ENCODE measurements at places on chromosomes 3 and 15. TPM values are rescaled to one million over a fixed set of nuclear protein-coding genes. Genes with fewer than 3 reads are reported as not detected.

DNA sequence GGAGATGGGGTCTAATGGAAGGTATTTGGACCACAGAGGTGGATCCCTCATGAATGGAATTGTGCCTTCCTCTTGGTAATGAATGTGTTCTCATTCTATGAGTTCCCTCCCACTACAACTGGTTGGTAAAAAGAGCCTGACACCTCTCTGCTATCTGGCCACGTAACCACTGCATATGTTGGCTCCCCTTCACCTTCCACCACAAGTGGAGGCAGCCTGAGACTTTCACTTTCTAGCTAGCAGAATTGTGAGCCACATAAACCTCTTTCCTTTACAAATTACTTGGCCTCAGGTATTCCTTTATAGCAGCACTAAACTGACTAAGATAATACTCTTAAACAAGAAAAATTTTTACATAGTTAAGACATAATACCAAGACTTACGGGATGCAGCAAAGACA, 155.3 kb downstream of the NR1I2 start:
- DNase-seq: no peak

GRCh38 chr15:75131269-75131643, 70.4 kb upstream of the C15orf39 start:
- no peak for DNase-seq

GRCh38 chr3:104941785-104942184, 424.9 kb upstream of the ALCAM start:
- DNase-seq: no peak

- DNase-seq: no peak
Observed at GRCh38 chr15:49279521-49280456, 109.7 kb downstream of the GALK2 start.

- no peak for DNase-seq
Observed at GRCh38 chr15:101521069-101521468, 31.6 kb upstream of the PCSK6 start.

GRCh38 chr3:60424942-60425341, 826.3 kb downstream of the FHIT start:
- no peak for DNase-seq

GRCh38 chr3:52004163-52004787, 8.6 kb upstream of the RPL29 start:
- DNase-seq: peak; percentile 78

- DNase-seq: no peak
Observed at GRCh38 chr3:18379647-18380046, 45.5 kb downstream of the SATB1 start.

GRCh38 chr3:134527037-134527436, 41.2 kb downstream of the CEP63 start:
- no peak for DNase-seq

- no peak for DNase-seq
Observed at GRCh38 chr3:152899306-152899705, 64.4 kb downstream of the P2RY1 start.

GRCh38 chr15:69502470-69503045, 49.9 kb downstream of the RPLP1 start:
- no peak for DNase-seq

- DNase-seq: no peak
Observed at GRCh38 chr3:23474580-23475357, 271.6 kb downstream of the UBE2E2 start.

DNA sequence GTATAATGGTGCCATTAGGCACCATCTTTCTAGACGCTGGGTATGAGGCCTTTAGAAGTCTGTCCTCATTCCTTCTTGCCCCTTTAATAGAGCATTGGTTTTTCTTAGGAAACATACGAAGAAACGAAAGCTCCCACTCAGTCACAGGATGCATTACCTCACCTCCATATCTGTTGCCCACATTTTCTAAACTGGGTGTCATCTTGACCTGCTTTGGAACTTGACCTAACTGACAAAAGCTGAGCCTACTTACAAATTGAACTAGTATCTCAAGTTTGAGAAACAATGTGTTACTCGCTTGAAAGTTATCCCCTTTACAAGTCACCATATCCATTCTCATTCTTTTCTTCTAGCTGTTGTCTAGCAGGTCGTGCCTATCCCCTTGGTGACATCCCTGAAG, 102.7 kb downstream of the VPS8 start:
- no peak for DNase-seq

DNA sequence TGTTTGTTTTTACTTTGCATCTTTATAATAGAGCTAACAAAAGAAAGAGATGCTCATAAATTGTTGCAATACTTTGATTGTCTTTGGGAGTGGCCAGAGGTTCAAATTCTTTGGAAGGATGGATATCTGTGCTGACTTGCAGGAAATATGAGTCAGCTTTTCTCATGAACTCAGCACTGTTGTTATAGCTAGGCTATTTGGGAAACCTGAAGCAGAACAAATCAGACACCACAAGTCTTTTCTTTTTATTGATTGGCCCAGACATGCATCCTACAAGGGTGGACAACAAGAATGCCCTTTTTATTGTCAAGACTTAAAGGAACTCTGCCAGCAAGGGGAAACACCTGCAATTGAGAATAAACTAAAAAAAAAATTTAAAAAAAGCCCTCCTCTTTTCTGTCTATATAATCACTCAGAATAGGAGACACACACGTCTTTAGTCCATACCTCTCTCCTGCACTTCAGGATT, 4.6 kb upstream of the DENND4A start:
- DNase-seq: no peak

DNA sequence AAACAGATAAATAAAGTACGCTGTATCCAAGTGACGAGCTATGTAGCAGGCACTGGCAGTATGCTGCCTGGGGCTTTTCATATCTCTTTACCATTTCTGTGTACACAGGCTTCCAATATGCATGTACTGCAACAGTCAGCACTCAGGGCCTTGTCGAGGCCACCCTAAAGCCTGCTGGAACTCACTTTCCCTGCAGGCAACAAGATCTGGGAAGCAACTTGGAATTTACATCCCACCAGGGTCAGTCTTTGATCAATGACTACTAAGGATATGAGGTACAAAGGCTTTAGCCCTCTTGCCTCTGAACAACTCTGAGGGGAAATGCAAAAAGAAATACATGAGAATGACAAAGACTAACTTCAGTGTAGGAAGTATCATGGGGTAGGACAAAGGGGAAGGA, 101.8 kb upstream of the ARL6 start:
- no peak for DNase-seq

DNA sequence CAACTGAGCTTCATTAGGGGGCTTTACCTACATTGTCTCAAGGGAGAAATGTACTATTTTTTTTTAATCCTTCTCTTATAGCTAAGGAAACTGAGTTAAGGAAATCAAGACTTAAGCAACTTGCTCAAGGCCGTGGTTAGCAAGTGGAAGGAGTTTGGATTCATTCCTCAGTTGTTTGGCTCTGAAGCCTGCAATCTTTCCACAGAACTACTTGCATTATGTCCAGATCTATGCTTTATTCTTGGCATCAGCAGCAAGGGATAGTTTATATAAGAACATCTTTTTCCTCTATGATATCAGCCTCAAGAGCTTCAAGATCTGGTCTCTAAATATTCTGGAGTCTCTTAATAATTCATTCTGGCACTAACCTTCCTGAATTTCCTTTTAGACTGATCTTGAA, 182.4 kb downstream of the SV2B start:
- no peak for DNase-seq

- DNase-seq: no peak
Observed at GRCh38 chr3:61288446-61288845, 37.2 kb upstream of the FHIT start.

GRCh38 chr15:65547841-65548240, 17.6 kb downstream of the HACD3 start:
- DNase-seq: no peak

DNA sequence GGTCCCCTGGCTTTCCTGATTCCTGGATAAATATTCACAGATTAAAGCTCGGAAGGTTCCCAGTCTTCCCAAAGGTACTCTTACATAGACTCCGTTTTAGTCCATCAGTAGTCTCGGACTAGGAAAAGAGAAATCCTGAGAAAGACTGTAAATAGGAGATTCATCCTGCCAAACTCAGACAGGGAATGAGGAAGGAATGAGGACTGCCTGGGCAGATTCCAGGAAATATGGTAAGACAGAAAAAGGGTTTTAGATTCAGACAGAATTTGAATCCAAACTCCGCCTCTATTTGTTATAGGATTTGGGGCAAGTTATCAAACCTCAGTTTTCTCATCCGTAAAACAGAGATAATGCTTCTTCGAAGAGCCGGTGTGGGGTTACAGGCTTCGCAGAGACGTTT, 77.8 kb upstream of the VGLL4 start:
- no peak for DNase-seq

DNA sequence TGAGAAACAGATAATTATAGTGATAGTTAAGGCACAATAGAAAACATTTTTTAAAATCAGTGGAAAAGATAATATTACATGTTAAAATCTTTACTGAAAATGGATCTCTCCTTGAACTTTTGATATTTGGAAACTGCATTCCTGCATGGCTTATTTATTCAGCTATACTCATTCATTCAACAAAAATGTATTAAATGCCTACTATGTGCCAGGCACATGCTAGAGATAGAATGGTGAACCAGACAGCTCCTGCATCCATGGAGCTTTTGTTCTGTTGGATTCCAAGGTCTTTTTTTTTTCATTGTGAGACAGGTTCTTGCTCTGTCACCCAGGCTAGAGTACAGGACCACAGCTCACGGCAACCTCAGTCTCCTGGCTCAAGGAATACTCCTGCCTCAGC, 4.5 kb downstream of the PXK start:
- DNase-seq: no peak

DNA sequence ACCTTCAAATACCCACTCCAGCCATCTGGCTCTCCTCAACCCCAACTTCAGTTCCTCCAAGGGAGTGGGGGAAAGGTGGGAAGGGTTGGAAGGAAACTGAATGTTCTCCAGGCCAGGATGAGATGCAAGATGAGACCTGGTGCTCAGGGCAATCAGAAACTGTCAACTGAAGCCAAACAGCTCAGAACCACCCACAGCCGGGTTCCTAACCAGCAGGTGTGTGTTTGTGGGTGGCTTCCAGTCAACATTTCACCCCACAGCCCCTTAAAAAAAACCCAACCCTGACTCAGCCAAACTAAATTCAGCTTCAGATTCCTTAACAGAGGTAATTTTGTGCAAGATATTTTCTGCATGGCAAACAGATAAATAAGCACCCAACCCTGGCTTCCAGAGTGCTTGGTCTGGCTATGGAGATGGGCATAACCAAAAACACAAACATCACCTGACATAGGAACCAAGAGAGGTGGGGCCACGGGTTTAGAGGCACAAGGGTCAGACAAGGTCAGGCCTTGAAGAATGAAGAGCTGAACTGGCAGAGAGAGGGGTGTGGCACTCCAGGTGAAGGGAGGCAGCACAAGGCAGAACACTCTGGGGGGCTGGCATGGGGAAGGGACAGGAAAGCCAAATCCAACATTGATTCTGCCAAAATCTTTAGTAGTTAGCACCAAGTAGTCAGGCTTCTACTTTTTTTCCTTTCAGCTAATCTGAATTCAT, 34.7 kb downstream of the ZNF445 start:
- DNase-seq: no peak

Gene GOLGA6D
- not detected for total RNA-seq

Gene BFSP2
- total RNA-seq: not detected

Gene GOLGA8S
- 0.40 TPM for total RNA-seq

Gene SENP8
- 6.3 TPM for total RNA-seq

Gene TP63
- total RNA-seq: 0.20 TPM

Gene SAMD7
- not detected for total RNA-seq

Gene CCR4
- total RNA-seq: not detected

Gene PPARG
- 24.0 TPM for total RNA-seq
